Neural progenitor cell (in vitro differentiated cells): ENCODE measurements at places on chromosomes 6 and 20. TPM values are rescaled to one million over a fixed set of nuclear protein-coding genes. Genes with fewer than 3 reads are reported as not detected.

The RUNX2 gene
- total RNA-seq = 0.09 and 0.19 TPM in 2 replicates

GRCh38 chr6:44253307-44254101 is 3.8 kb downstream of the SLC35B2 start:
- peak; percentile 67 for DNase-seq

GRCh38 chr6:149995235-149995750 is 30.0 kb downstream of the RAET1L start:
- DNase-seq = no peak

The TTI1 gene
- total RNA-seq = 52.1 and 55.9 TPM in 2 replicates

DNA sequence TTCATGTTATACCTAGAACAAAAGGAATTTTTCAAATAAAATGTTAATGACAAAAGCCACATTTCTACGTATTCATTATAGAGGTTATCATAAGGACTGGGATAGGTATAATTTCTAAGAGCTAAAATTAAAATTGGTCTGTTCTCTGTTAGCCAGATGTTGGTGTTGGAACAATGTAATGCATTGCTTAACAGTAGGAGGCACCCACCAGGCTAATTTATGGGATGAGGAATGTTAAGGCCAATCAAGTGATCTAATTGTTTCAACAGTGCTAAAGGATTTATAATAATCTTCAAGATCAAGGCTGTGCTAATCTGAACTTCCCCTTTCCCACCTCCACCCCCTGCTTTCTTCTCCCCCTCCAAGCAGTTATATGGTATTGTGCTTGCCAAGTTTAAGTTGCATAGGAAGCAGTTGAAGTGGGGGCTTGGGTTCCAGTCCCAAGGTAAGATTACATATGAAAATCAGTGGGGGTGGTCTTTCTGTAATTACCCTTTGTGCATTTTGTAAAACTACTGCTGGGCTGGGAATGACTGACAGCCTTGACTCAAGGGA is 89.2 kb upstream of the BACH2 start:
- no peak for DNase-seq

DNA sequence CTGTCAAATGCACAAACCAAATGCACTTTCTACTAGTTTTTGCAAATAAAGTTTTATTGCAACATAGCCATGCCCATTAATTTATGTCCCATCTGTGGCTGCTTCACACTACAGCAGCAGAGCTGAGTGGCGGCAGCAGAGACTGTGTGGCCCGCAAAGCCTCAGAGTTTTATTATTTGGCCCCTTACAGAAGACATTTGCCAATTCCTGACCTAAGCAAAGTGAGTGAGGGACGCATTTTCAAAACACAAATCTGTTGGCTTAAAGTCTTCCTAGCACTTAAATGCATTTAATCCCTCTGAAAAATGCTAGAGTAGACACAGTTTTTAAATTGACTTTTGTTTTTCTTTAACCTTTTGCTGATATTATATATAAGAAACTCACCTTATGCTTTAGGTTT is 126.4 kb downstream of the PHACTR3 start:
- DNase-seq = no peak

DNA sequence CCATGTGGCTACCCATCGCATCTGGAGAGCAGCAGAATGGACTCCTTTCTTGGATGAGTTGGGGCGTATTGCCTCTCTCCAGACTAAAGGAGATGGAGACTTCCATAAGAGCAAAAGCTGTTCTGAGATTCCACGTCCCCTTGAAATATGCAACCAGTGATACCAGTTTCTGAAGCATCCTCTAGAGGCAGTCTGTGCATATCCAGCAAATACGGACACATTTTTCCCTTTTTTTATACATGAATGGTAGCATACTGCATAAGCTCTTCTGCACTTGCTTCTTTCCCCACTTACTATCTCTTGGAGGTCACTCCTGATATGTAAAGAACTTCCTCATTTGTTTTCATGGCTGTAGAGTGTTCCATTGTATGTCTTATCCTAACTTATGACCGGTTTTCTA is 34.6 kb downstream of the TAF8 start:
- no peak for DNase-seq

- DNase-seq = no peak
Measured at GRCh38 chr6:77487808-77488425, 24.6 kb upstream of the HTR1B start.

DNA sequence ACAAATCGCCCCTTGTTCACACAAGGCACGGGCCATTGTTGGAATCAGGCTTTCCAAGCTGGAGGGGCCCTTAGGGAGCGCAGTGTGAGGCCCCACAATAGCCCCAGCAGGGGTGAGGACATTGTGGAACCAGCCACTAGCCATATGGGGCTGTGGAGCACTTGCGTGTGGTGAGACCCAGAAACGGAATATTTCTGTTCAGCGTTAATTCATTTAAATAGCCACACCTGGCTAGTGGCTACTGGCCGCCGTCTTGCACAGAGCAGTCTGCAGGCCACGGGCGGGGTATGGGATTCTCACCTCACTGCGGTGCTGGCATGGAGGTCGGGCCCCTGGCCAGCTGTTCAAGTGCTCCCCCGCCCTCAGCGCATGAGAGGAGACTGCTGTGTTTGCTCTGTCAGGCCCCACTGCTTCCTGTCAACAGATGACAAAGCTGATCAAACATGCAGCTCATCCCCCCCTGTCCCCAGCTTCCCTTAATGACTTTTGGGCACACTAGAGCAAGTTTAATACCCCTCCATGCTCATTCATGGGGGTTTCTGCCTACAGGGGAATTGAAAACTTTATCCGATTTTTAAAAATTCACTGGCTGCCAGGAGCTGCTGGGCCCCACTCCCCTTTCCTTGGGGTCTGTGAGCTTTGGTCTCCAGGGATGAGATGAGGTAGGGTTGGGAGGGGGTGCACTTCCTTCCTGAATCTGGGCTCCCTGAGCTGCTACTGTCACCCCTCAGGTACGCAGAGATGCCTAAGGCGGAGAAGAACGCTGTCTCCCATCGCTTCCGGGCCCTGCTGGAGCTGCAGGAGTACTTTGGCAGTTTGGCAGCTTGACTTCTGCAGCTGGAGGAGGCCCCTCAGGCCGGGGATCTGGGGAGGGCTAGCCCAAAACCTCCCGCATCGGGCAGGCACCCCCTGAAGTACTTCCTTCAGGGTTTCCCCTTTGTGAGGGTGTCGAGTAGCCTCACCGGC is 13.6 kb downstream of the ITPA start:
- no peak for DNase-seq

GRCh38 chr20:11352041-11352440 is 565.7 kb upstream of the BTBD3 start:
- peak; percentile 18 for DNase-seq

The RNF144B gene
- total RNA-seq = 0.15 and 0.75 TPM in 2 replicates

DNA sequence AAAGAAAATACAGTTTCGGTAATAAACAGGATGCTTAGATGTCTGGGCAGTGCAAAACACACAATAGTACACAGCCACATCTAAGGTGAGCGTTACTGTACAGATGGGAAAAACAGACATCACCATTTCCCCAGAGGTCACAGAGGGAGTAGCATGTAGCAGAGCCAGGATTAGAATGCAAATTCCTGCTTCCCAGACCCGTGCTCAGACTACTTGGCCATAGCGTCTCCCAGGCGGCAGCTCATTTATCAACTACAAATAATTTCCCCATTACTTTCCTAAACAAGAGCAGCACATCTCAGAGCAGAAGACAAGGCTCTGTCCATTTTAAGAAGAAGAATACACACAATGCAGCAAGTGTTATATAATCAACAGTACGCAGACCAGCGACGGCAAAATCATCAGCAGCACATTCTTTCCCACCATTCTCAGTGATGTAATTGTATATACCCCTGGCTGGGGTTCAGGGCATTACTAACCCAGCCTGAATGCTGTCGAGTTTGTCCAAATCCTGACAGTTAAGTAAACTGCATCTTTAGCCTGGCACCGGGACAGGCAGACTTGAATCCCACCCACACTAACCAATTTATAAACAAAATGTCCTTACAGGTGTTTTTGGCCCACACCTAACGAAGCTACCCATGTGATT is 61.9 kb downstream of the CNKSR3 start:
- DNase-seq = no peak

The RAB44 gene
- total RNA-seq = 0.03 TPM in 1 of 2 replicates, not detected in the other

DNA sequence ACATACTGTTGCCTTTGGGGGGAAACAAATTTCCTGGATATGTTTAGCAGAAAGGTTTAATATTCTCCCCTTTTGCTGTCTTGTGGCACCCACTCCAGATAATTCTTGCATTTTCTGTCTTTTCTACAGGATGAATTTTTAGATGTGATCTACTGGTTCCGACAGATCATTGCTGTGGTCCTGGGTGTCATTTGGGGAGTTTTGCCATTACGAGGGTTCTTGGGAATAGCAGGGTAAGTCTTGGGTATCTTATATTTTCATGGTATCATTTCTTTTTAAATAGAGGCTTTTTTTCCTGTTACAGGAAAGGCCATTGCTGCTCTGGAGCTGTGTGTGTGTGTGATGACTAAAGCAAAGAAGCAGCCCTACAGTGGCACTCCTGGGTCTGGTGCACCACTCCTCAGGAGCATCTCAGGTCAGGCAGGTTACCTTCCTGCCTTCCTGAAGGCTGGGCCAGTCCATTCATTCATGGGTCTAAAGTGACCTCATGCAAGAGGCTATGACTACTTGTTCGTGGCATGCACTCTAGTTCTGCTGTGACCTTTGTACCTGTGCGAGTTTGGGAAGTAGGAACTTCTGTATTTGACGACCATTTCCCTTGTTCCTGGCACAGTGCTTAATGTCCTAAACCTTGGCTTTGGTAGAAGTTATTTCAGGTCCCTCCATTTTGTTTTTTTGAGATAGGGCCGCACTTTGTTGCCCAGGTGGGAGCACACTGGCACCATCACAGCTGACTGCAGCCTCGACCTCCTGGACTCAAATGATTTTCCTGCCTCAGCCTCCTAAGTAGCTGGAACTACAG is 2.2 kb downstream of the RAB5IF start:
- no peak for DNase-seq

- DNase-seq = no peak
Measured at GRCh38 chr6:116465246-116465645, 4.1 kb downstream of the CALHM6 start.

- no peak for DNase-seq
Measured at GRCh38 chr6:128161839-128162238, 261.0 kb upstream of the THEMIS start.

The HLA-DOA gene
- 38.0 and 52.2 TPM in 2 replicates for total RNA-seq

- peak; percentile 31 for DNase-seq
Measured at GRCh38 chr6:470901-471448, 79.4 kb downstream of the IRF4 start.

The PRSS16 gene
- total RNA-seq = 4.3 and 7.2 TPM in 2 replicates

The SLC24A3 gene
- 0.21 and 0.31 TPM in 2 replicates for total RNA-seq

DNA sequence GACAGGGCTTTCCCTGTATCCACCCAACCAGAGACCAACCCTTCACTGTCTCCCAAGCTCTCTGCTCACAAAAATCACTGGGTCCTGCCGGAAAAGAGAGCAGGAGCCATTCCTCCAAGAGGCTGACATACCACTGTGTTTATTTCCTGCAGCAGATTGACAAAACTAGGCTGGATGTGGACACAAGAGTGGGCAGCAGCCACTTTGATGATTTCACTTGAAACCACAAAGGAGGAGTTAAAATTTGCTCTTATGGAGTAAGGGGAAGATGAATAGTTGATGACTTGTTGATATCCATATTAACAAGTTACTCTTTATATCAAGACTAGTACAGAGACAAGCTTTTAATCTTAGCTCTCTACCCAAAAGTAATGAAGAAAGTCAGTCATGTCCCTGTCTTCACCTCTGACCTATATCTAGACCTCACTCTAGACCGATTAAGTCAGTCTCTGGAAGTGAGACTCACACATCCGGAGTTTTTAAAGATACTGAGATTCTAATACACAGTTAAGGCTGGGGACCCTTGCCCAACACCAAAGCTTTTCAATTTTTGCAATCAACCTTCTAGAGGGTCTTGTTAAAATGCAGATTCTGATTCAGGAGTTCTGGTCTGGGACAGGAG is 73.8 kb downstream of the SCML4 start:
- no peak for DNase-seq

DNA sequence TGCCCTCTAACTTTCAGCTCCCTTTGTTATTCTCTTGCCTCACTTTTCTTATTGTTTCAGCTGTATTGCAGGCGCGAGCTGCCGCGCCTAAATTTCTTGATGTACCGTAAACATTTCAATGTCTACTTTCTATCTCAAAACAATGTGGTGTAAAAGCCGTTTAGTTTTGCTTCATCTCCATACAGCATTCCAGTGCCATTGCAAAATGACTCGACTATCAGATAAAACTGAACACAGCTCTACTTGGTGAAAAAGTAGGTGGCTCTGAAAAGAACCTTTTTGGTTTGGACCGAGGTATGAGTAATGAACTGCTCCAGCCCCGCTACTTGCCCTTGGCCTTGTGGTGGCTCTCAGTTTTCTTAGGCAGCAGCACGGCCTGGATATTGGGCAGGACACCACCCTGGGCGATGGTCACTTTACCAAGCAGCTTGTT is 74.6 kb downstream of the OR2B2 start:
- no peak for DNase-seq

The TEAD3 gene
- total RNA-seq = 9.7 and 23.5 TPM in 2 replicates

The FNDC11 gene
- 0.39 and 9.0 TPM in 2 replicates for total RNA-seq

- no peak for DNase-seq
Measured at GRCh38 chr6:166305562-166306117, 2.6 kb downstream of the PRR18 start.

DNA sequence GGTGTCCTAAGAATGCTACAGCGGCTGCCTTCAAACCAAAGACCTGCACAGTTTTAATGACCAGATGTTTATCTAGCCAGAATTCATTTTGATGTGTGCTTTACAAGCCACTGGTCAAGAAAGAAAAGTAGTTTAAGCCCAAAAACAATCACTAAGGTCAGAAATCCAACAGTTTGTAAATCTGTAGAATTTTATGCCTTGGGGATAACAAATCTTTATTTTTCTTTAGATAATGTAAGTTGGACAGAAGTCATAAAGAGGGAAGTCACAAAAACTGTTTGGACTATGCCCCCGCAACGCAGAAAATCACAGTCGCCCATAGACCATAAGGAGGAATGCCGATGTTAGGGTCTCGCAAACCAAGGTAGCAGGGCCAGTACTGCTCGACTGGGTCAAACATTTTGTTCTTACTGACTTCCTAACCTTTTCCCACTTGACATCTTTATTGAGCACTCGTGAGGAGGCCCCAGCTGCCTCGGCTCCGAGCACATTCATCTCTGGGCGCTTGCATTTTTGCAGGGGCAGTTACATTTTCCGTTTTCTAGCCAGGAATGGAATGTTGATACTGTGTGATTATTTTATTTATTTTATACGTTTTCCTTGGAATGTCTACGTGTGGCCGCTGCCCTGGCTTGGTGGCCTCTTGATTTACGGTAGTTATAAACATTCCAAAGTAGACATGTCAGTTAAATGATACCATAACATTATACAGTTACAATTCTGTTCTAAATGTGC is 56.7 kb upstream of the APCDD1L start:
- no peak for DNase-seq

The PNPLA1 gene
- total RNA-seq = not detected in 2 replicates

- peak; percentile 78 for DNase-seq
Measured at GRCh38 chr6:3777730-3778461, 26.4 kb upstream of the PXDC1 start.

The KCNK16 gene
- total RNA-seq = not detected in 2 replicates
